LHCN-M2 (cell line): ENCODE measurements at places on chromosomes 5 and 9. TPM values are rescaled to one million over a fixed set of nuclear protein-coding genes. Genes with fewer than 3 reads are reported as not detected.

C5orf58 gene
- not detected in 2 replicates for total RNA-seq

LECT2 gene
- total RNA-seq = not detected in 2 replicates

PIP5K1B gene
- not detected in 2 replicates for total RNA-seq

LHX2 gene
- total RNA-seq = 2.4 and 3.4 TPM in 2 replicates

VPS13A gene
- total RNA-seq = 5.1 and 8.8 TPM in 2 replicates

- DNase-seq = peak; percentile 44
Measured at GRCh38 chr5:54229041-54229780, 81.2 kb downstream of the ARL15 start.

DNA sequence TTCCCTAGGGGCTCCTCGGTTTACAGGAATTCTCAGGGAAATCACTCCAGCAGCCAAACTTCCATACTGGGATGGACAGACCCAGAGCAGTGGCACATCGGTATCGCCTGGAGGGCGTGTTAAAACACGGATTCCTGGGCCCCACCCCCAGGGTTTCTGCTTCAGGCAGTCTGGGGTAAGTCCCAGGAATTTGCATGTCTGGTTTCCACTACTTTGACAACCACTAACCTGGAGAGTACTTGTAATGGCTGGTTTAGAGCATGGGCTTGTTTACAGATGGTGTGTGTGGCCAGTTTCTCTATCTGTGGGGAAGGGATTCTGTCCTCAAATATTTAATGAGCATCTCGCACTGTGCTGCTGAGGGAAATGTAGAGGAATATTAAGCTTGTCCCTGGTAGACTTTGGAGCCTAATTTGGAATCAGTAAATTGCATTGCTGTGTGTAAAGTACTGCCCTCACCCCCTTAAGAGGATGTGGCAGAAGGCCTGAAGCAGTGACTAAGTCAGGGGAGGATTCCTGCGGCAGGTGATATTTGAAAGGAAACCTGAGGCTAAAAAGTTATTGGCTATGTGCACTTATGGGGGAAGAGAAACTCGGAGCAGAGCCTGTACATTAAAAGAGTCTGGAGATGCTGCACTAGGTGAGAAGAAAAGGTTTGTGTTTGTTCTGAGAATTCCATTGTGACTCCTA, 18.6 kb upstream of the TJP2 start:
- DNase-seq = no peak

GRCh38 chr5:102036927-102037326, 259.2 kb downstream of the SLCO4C1 start:
- no peak for DNase-seq
